ENCODE measurements at places on chromosomes 12 and 14.

- DNase-seq, result no peak
These were observed 55.9 kb upstream of the LRRK2 start for GRCh38 chr12:40168868-40169267.

DNA sequence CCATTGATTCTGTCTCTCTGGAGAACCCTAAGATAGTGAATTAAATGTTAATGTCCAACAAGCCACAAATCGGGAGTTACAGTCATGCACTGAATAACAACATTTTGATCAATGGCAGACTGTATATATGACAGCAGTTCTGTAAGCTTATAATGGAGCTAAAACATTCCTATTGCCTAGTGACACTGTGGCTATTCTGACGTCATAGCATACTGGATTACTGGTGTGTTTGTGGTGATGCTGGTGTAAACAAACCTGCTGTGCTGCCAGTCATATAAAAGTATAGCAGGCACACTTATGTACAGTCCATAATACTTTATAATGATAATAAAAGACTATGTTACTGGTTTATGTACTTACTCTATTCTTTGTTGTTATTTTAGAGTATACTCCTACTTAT lies 56.7 kb upstream of the BICD1 start:
- no peak for DNase-seq

DNA sequence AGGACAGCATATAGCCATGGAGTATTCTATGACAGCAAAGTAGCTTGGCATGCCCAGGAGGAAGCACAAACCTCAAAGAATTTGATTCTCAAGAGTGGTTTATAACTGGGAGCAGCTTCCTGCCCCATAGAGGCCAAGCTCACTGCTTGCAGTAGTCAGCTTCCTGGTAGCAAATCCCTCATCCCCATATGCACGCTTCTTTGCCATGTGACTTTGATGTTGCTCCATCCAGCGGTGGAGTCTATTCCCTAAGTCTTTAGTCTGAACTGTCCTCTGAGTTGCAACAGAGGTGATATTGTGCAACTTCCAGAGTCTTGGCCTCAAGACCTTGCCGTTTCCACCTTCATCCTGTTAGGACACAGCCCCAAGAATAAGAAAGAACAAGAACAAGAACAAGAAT lies 996.8 kb upstream of the TMEM132C start:
- DNase-seq, result no peak

DNA sequence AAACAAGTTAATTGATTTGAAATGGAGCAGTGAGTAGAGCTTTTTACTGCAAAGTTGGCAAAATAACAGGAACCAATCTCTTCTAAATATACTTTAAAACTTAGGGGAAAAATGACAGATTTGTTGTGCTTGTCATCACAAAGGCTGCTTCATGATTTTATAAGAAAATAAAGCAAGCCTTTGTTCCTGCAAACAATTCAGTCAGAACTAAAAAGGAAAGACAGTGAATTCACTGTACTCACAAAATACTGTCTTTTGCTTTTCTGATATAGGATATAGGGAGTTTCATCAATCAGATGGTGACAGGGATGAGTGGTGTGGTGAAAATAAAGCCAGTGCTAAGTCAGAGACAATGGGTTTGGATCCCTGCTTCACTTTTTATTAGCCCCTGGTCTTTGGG lies 126.0 kb downstream of the HELB start:
- DNase-seq, result no peak

DNA sequence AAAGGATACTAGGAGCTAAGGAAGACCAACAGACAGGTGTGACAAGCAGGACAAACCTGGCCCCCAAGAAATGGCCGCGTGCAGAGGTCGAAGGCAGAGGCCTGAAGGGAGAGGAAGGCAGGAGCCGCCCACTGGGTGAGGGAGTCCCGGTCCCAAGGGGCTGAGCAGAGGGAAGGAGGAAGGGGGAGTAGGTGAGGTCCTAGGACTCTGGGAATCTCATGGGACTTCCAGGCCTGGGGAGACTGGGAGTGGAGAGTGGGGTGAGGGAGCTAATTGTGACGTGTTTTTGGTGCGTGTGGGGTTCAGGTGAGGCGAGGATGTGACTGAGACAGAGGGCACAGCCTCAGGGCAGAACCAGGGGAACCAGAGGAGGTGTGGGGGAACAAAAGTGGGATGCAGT lies 11.7 kb upstream of the FLVCR2 start:
- DNase-seq, result no peak

- DNase-seq, result no peak
These were observed 55.0 kb downstream of the TMEM30B start for GRCh38 chr14:61226015-61226654.

- DNase-seq, result no peak
These were observed 312.2 kb downstream of the SSPN start for GRCh38 chr12:26507613-26508012.

DNA sequence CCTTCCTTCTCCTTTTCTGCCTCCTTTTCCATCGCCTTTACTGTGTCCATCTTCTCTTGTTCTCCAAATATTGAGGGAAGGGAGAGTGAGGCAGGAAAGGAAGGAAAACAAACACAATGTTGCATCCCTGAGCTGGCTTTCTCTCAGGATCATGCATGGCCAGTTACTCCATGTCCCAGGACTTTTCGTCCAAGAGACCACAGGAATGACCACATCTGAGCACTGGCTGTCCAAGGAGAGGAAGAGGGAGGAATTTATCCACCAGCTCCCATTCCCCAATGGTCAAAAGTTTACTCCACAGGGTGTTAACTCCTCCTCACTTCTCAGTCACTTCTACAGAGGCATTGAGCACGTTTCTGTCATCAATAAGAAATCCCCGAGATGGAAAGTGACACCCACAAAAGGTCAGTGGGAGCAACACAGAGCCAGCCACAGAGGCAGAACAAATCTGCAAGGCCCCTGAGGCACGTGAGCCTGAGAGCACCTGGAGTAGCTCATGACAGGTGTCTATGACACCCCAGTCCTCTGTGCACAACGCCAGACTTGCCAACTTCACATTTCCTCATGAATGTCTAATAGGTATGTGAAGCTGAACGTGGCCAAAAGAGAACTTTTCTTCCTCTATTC lies 177.3 kb upstream of the NUDT4 start:
- DNase-seq, result no peak

- DNase-seq, result no peak
These were observed 108.2 kb downstream of the STXBP6 start for GRCh38 chr14:24941719-24942118.

- DNase-seq, result no peak
These were observed 121.0 kb downstream of the FBXL14 start for GRCh38 chr12:1473418-1473817.

DNA sequence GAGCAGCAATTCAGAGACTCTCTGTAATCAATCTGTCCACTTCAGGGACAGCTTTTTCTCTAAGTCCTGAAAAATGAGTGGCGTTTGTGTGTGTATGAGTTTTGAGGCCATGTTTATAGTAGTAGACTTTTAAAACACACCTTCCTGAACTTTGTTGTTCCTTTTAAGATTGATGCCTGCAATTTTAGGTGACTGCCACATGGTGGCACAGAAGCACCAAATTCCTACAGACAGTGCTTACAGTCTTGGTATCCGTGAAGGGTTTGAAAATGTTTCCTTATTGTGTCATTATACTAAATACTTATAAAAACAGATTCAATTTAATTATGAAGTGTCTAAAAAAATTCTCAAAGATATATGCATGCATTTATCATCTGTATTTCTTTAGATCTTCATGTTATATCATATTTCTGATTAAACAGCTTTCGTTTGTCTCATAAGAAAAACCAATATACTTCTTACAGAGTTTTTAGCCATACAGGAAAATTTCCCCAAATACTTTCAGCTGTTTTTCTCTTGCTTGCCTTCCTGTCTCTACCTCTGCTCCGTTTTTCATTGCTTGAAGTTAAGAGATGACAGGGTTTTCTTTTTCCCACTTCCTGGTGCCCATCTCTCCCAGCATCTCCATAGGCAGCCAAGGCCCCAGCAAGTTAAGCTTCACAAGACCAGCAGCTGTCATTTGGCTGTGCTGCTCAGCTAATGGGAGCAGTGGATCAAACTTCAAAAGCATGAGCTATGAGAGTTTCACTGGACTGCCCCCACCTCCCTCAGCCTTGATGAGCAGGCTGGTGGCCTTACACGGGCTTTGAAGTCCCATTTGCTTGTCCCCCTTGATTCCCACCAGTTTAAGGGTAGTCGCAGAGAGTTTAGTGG lies 259.6 kb downstream of the AKAP6 start:
- DNase-seq, result peak; percentile 56

DNA sequence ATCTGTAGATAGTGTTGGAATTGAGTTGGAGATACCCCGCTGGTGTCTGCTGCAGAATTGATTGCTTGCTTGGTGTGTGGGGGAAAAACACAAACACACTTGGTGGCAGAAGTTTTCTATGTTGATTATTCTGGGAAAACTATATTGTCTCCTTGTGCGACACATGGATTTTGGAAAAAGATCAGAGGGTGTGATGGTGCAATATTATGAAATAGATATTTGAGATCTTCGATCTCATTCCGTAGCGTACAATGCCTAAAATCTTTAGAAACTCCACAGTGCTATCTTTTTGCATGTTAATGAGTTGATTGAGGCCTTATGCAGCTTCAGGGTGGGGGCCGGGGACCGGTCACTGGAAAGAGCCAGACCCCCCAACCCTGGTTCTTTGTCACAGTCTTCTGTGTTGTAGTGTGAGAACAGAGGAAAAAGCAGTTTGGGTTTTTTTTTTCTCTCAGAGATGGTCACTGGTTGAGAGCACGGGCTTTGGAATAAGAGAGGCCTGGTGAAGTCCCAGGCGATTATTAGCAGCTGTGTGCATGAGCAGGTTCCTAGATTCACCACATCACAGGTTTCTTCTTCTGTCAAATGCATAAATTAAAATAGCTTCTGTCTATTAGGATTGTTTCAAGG lies 88.2 kb downstream of the ST8SIA1 start:
- DNase-seq, result no peak

GRCh38 chr14:63912286-63912685 lies 59.5 kb downstream of the SYNE2 start:
- no peak for DNase-seq

DNA sequence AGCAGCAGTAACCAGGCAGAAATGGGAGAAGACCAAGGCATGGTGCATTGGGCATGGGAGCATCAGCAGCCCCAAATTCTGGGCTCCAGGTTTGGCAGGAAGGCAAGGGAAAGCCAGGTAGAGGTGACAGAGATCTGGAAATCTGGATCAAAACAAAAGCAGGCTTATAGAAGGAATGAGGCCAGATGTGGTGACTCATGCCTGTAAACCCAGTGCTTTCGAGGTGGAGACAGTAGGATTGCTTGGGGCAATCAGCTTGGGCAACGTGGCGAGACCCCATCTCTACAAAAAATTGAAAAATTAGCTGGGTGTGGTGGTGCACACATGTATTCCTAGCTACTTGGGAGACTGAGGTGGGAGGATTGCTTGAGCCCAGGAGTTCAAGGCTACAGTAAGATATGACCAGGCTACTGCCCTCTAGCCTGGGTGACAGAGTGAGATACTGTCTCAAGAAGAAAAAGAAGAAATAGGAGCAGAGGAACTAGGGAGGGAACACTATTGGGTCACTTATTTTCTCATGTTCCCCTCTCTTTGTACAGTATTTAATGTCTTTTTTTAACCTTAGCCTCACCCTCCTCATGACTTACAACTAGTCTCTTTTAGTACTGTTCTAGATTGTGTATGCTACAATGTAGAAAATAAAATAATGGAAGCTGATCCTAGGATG lies 25.1 kb downstream of the SLC4A8 start:
- no peak for DNase-seq

- DNase-seq, result no peak
These were observed 211.8 kb upstream of the HMGA2 start for GRCh38 chr12:65612440-65612839.

DNA sequence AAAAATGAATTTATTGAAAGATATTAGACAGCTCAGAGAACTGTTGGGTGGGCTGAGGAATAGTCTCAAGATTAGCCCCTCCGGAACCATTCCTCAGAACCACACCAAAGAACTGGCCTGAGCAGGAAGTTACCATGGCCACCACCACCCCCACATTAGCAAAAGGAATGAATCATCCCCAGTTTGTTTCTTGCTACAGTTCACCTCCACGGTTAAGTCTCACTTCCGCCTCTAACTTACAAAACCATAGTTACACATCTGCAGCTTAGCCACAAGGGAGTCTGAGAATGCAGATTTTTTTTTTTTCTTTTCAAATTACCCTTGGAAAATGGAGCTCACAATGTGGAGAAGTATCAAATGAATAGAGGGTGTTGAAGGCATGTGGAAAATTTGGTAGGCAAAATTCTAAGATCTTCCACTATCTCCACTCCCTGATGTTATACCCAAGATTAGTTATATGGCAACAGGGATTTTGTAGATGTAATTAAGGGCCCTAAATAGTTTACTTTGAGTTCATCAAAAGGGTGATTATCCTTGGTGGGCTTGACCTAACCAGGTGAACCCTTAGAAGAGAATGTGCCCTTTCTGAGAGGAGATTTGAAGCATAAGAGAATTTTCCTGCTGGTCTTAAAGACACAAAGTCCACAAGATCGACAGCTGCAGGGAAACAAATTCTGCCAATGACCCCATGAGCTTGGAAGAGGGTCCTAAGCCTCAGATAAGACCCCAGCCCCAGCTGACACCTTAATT lies 129.8 kb upstream of the KRR1 start:
- no peak for DNase-seq

DNA sequence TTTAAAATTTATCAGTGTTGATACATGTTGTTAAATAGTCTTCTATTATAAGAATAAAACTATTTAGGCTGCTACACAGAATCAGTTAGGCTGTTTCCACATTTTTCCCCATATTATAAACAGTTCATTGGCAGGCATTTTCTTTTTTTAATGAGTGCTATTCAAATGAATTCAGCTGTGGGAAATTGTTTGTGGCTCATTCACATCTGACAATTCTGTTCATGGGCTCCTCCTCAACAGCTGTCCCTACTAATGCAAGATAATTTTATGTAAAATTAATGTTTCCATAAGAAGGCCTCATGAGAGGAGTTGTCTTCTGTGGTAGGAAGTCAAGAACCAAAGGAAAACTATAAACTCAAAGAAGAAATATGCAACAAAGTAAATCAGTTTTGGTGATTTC lies 218.0 kb downstream of the PPFIA2 start:
- no peak for DNase-seq

DNA sequence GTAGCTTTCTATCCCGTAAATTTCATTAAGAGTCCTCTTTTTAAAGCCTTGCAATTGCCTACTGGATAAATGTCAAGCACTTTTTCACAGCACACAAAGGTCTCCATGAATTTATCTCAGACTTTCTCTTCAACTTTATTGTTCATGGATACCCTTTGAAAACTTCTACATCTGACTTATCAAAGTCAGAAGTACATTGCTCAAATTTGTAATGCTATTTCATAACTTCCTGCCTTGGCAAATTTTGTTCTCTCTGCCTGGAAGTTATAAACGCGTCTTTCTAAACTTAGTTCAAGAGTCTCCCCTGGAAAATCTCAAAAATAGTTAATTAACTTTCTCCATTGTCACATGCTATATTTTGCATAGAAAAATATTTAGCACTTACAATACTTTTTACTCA lies 55.9 kb upstream of the RERGL start:
- no peak for DNase-seq

DNA sequence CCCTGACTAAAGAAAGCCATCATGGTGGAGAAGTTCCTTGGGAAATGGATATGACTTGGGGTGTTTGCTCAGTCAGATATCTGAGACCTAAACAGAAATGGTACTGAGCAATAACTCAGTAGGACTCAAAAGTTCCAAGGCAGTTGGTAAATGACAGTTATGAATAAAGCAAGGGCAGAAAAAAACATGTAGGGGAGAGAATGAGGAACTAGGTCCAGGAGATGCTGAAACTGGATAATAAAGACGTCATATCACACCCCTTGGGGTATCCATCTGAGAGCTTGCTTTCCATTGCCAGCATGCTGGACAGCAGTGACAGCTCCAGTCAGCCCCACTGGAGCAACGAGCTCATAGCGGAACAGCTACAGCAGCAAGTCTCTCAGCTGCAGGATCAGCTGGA lies 37.5 kb downstream of the RPGRIP1 start:
- DNase-seq, result no peak
